ENCODE measurements at places on chromosomes 12 and 14.

- DNase-seq, result no peak
Observed at GRCh38 chr14:104011824-104012517, 69.6 kb upstream of the RD3L start.

- no peak for DNase-seq
Observed at GRCh38 chr14:103943673-103944072, 1.3 kb upstream of the RD3L start.

GRCh38 chr14:20781803-20782202, 735 bp downstream of the RNASE6 start:
- no peak for DNase-seq

DNA sequence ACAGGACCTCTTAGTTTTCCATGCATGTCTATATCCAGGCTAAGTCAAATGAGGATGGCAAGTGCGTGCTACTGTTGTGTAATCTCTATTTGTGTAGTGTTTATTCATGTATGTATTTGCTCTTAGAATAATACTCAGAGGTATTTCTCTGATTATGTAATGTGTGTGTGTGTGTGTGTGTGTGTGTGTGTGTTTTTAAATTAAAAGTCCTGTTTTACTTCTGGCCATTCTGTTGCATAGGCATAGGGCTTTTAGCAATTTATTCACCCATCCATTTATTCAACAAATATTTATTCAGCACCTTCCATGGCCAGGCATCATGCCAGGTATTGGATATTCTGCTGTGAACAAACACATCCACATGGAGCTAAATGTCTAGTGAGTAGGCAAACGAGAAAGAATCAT, 63.5 kb downstream of the PELI2 start:
- peak; percentile 97 for DNase-seq

- DNase-seq, result no peak
Observed at GRCh38 chr14:74472601-74473000, 20.5 kb downstream of the NPC2 start.

- no peak for DNase-seq
Observed at GRCh38 chr14:67994531-67994930, 175.0 kb downstream of the RAD51B start.

DNA sequence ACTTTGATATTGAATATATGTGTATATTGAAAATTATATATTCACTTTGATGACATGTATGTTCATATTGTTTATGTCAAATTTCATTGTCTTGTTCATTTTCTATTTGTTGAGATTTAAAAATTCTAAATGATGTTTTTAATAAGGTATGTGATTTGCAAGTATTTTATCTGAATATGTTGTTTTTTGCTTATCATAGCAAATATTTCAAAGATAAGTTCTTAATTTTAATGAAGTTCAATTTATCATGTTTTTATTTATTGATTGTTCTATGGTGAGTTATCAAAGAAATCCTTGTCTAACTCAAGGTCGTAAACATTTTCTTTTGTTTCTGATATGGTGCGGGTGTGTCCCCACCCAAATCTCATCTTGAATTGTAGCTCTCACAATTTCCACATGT, 45.2 kb downstream of the OR9K2 start:
- DNase-seq, result no peak

DNA sequence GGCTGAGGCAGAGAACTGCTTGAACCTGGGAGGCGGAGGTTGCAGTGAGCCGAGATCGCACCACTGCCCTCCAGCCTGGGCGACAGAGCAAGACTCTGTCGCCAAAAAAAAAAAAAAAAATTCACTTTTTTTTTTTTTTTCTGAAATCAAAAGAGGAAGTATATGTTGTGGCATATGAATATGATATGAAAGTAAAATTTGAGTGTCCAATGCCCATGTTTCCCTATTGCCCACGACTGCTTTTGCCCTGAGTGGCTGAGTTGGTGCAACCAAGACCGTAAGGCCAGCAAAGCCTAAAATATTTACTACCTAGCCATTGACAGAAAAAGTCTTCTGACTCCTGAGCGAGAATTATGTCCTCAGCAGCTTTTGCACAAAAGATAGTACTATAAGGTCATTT, 101.7 kb upstream of the PARP11 start:
- DNase-seq, result no peak

DNA sequence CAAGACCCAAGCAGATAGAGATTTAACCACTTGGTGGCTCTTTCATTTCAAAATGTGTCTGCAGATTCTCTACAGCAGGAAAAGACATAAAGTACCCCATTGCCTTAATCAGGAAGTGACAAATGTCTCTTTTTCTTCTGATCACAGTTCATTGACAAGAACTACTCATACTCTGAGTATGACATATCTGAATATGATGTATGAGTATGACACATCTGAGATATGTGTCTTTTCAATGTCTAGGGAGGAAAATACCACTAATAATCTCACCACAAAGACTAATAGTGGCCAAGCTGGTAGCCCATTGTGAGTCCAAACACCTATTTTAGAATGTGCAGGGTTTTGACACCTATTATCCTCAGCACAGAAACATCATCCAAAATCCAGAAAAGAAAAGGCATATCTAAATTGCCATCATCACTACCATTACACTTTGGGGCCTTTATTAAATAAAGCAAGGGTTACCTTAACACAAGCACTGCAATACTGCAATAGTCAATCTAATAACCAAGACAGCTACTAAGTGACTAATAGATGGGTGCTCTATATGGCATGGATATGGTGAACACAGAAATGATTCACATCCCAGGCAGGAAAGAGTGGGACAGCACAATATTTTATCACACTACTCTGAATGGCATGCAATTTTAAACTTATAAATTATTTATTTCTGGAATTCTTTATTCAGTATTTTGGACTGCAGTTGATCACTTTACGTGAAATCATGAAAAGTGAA, 243.7 kb upstream of the FAR2 start:
- DNase-seq, result no peak

GRCh38 chr14:51676549-51676948, 24.8 kb downstream of the FRMD6 start:
- no peak for DNase-seq

GRCh38 chr12:7068994-7069346, 8.5 kb downstream of the C1S start:
- no peak for DNase-seq

- DNase-seq, result no peak
Observed at GRCh38 chr12:83971781-83972180, 940.8 kb downstream of the SLC6A15 start.

DNA sequence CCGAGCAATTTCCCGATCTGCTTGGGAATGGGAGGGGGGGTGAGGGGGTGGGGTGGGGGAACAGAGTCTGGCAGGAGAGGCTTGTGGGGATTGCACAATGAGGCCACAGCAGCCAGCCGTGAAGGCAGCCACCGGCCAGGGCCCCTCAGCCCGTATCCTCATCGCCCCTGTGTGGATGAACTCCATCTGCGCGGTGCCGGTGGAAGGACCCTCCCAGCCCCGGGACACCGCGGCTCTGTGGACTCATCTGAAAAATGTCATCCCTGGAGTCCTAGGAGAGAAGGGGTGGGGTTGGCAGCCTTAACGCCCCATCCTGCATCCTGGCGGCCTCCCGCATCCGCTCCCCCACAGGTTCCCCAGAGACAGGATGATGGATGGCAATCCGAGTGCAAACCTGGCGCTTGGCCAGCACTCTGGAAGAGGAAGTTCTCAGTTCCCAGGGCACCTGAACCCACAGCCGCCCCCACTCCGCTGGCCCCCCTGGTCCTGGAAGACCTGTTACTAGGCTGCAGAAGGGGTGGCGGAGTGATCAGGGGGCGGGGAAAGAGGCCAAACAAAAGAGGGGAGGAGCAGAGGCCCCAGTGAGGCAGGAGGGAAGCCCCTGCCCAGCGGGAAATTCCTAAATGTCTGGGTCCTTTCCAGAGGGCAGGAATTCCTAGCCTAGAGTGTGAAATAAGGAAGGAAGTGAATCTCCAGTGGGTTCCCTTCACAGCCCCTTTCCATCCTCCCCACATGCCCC, 1.2 kb upstream of the TNFAIP2 start:
- peak; percentile 91 for DNase-seq

- DNase-seq, result no peak
Observed at GRCh38 chr12:71430756-71431155, 8.8 kb upstream of the LGR5 start.

GRCh38 chr12:11877869-11878780, 192.6 kb upstream of the BCL2L14 start:
- DNase-seq, result peak; percentile 33
